SK-N-SH (cell line): ENCODE measurements at places on chromosomes 2 and 18. TPM values are rescaled to one million over a fixed set of nuclear protein-coding genes. Genes with fewer than 3 reads are reported as not detected.

DNA sequence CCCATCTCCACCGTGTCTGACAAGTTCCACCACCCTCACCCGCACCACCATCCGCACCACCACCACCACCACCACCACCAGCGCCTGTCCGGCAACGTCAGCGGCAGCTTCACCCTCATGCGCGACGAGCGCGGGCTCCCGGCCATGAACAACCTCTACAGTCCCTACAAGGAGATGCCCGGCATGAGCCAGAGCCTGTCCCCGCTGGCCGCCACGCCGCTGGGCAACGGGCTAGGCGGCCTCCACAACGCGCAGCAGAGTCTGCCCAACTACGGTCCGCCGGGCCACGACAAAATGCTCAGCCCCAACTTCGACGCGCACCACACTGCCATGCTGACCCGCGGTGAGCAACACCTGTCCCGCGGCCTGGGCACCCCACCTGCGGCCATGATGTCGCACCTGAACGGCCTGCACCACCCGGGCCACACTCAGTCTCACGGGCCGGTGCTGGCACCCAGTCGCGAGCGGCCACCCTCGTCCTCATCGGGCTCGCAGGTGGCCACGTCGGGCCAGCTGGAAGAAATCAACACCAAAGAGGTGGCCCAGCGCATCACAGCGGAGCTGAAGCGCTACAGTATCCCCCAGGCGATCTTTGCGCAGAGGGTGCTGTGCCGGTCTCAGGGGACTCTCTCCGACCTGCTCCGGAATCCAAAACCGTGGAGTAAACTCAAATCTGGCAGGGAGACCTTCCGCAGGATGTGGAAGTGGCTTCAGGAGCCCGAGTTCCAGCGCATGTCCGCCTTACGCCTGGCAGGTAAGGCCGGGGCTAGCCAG is 1.2 kb downstream of the ONECUT2 start:
- H3K27ac ChIP-seq: no peak overlapping the region
- no peak overlapping the region; the same call in none of the 2 replicates for H3K4me3 ChIP-seq
- peaks cover 35% of the 10 kb centered on the region; the same call in 1 of the 2 replicates for H3K27me3 ChIP-seq

DNA sequence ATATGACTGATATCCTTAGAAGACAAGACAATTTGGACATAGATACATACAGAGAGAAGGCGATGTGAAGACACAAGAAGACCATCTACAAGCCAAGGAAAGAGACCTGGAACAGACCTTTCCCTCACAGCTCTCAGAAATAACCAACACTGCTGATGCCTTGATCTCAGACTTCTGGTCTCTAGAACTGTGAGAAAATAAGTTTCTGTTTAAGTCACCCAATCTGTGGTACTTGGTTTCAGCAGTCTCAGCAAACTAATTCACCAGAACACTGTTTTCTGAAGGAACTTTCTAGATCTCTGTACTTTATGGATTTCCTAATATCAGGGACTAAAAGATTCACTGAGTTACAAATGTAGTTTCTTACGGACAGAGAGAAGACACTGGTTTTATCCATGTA is 58.8 kb downstream of the NAB1 start:
- no peaks in the 10 kb centered on the region for H3K4me1 ChIP-seq
- H3K27ac ChIP-seq: no peak overlapping the region
- DNase-seq: no peak
- no peaks in the 10 kb centered on the region for H3K36me3 ChIP-seq
- H3K27me3 ChIP-seq: no peaks in the 10 kb centered on the region; the same call in 1 of the 2 replicates

GRCh38 chr2:237223201-237223861 is 137.6 kb downstream of the COPS8 start:
- H3K27ac ChIP-seq: peak overlapping the region; percentile 82; the same call in 1 of the 2 replicates
- no peaks in the 10 kb centered on the region for H3K27me3 ChIP-seq
- H3K4me3 ChIP-seq: no peak overlapping the region
- no peak for DNase-seq
- peaks cover 63% of the 10 kb centered on the region for H3K4me1 ChIP-seq

DNA sequence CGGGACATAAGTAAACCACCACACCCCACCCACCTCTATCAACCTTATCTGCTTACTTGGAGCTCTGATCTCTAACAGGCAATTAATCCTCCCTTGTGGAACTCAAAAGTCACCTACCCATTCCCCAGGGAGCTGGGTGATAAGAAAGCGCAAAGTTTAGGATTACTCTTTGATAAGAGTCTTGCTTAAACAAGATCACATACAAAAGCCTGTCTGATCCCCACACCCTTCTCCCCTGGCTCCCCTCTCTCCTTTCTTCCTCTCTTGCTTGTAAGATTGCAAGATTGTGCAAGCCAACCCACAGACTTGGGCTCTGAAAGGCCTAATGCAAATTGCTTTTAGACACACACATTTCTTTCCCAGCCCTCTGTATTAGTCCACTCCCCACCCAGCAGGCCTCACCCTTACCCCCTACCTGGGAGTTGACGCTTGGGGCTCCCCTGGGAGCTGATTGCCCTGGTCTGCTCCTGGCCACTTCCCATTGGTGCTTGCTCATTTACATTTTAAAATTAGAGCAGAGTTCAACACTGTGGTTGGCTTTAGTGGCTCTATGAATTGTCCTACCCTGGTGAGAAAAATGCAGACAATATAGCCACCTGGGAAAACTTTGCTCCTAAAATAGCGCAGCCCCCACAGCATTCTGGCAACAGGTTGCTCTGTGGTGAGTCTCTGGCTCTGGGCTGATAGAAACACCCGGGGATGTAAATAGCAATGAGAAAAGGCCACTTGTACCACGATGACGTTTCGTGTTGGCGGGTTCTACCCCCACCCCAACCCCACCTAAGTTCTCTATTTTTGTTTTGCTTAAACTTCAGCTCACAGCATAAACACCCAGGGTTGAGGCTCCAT is 92.8 kb upstream of the MSH2 start:
- peak overlapping the region; percentile 87; the same call in 1 of the 2 replicates for H3K27ac ChIP-seq
- no peak for DNase-seq
- H3K36me3 ChIP-seq: no peaks in the 10 kb centered on the region
- no peaks in the 10 kb centered on the region; the same call in 1 of the 2 replicates for H3K4me1 ChIP-seq

The IL36G gene
- not detected in 2 replicates for polyA plus RNA-seq

The MRPS5 gene
- 32.8 and 40.4 TPM in 2 replicates for polyA plus RNA-seq

The GKN2 gene
- not detected in 2 replicates for polyA plus RNA-seq

- H3K36me3 ChIP-seq: peaks cover 80% of the 10 kb centered on the region
- H3K4me3 ChIP-seq: no peak overlapping the region
- DNase-seq: no peak
- H3K4me1 ChIP-seq: no peaks in the 10 kb centered on the region; the same call in 1 of the 2 replicates
- peak overlapping the region; percentile 18; the same call in 1 of the 2 replicates for H3K27ac ChIP-seq
- no peaks in the 10 kb centered on the region for H3K27me3 ChIP-seq
Measured at GRCh38 chr18:42045346-42045745, 90.3 kb downstream of the PIK3C3 start.

GRCh38 chr2:202169131-202169530 is 69.3 kb downstream of the SUMO1 start:
- no peaks in the 10 kb centered on the region for H3K36me3 ChIP-seq
- no peak for DNase-seq
- H3K4me1 ChIP-seq: no peaks in the 10 kb centered on the region
- no peaks in the 10 kb centered on the region for H3K27me3 ChIP-seq

The NXPH2 gene
- polyA plus RNA-seq: not detected in 2 replicates

DNA sequence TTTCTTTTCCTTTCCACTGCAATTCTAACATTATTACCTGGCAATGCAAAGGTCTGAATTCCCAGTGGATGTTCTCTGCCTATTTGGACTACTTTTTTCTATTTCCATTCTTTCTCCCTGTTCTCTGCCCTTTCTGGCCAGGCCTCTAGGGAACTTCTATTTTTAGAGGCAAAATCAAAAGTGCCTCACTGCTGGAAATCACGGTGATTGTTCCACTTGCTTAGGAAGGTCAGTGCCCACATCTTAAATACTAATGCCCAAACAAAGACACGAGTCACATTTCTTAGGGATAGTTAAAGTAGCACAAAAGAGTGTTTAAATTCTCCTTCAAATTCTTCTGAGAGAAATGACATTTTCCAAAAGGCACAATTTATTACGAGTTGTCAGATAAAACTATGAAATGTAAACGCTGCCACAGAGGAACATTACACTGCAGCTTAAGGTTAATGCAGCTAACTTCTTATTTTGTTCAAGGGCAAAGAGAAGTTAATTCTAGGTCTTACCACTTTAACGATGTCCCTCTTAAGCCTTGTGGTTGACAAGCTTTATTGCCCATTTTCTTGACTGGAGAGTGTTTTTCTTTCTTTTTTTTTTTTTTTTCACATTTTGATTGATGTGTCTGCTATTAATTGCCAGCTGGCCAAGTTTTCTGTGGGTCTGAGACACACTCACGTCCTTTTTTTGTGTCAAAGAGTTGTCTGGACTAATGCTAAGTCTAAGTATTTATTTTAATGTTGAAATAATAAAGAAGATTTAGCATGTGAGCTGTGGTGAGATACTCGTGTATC is 34.7 kb downstream of the ST6GAL2 start:
- H3K36me3 ChIP-seq: no peaks in the 10 kb centered on the region
- H3K4me1 ChIP-seq: no peaks in the 10 kb centered on the region
- DNase-seq: no peak
- H3K27ac ChIP-seq: no peak overlapping the region; the same call in 1 of the 2 replicates
- no peaks in the 10 kb centered on the region for H3K27me3 ChIP-seq

GRCh38 chr18:80179857-80180558 is 67.3 kb downstream of the PARD6G start:
- no peaks in the 10 kb centered on the region for H3K27me3 ChIP-seq
- no peak for DNase-seq
- no peaks in the 10 kb centered on the region for H3K4me1 ChIP-seq
- H3K27ac ChIP-seq: no peak overlapping the region
- no peaks in the 10 kb centered on the region for H3K36me3 ChIP-seq
- no peak overlapping the region for H3K4me3 ChIP-seq

- H3K27me3 ChIP-seq: peaks cover 19% of the 10 kb centered on the region; the same call in 1 of the 2 replicates
- no peaks in the 10 kb centered on the region for H3K36me3 ChIP-seq
- peaks cover 13% of the 10 kb centered on the region; the same call in 1 of the 2 replicates for H3K4me1 ChIP-seq
- no peak for DNase-seq
Measured at GRCh38 chr2:121212661-121213325, 72.2 kb downstream of the TFCP2L1 start.

DNA sequence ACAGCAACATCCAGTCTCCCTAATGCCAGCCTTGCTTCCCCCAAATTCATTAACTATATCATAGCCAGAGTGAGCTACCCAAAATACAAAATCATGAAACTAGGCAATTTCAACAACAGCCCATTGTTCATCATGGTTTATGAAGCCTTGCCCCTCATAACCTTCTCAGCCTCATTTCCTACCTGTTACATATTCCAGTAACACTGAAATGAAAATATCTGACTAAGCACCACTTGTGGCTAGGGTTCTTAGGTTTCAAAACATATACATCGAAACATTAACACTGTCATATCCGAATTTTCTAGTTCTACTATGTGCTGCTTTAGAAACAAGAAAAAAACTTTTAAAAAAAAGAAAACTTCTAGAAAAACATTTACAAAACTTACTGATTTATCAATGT is 59.5 kb downstream of the ATAD2B start:
- DNase-seq: no peak
- no peak overlapping the region for H3K27ac ChIP-seq
- peaks cover 55% of the 10 kb centered on the region for H3K36me3 ChIP-seq
- no peaks in the 10 kb centered on the region for H3K27me3 ChIP-seq

The C2orf78 gene
- 0.02 and 0.06 TPM in 2 replicates for polyA plus RNA-seq

GRCh38 chr18:26863921-26864497 is 1.5 kb downstream of the AQP4 start:
- no peak for DNase-seq
- H3K27me3 ChIP-seq: peaks cover 7% of the 10 kb centered on the region; the same call in 1 of the 2 replicates
- no peak overlapping the region for H3K27ac ChIP-seq

GRCh38 chr18:29712785-29713184 is 1329.8 kb downstream of the DSC3 start:
- no peak for DNase-seq
- peaks cover 7% of the 10 kb centered on the region; the same call in 1 of the 2 replicates for H3K4me1 ChIP-seq
- no peaks in the 10 kb centered on the region for H3K36me3 ChIP-seq
- H3K4me3 ChIP-seq: no peak overlapping the region
- no peaks in the 10 kb centered on the region for H3K27me3 ChIP-seq
- H3K27ac ChIP-seq: peak overlapping the region; percentile 22; the same call in 1 of the 2 replicates

The ELOA2 gene
- polyA plus RNA-seq: not detected in 2 replicates

DNA sequence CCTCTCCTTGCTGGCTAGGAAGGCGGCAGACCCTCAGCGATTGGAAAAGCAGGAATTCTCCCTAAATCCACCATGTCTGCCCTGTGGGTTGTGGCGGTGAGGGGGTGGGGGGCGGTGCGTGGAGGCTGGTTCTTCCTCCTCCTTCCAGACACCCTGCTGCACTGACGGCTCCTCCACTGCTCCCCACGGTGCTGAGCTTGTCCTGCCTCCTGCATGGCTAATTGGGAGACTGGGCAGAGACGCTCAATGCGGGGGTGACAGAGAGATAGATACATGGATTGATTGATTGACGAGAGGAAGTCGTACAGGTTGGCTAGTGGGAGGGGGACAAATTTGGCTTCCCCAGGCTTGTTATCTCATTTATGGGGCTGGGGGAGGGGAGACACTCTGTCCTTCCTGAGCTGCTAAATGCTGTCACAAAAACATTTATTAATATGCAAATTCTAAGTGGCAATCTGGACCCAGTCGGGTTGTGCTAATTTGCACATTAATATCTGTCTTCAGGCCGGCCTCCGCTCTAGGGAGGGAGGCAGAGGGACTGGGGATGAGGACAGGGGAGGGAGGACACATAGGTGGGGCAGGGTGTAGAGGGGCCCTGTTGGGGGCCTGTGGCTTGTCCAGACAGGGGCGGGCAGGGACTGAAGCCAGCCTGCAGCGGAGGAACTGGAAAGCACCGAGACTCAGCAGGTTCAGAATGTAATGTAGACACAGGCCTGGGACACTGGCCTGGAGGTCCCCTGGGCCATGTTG is 181.6 kb downstream of the CELF4 start:
- H3K4me3 ChIP-seq: no peak overlapping the region
- no peak for DNase-seq
- H3K4me1 ChIP-seq: no peaks in the 10 kb centered on the region

DNA sequence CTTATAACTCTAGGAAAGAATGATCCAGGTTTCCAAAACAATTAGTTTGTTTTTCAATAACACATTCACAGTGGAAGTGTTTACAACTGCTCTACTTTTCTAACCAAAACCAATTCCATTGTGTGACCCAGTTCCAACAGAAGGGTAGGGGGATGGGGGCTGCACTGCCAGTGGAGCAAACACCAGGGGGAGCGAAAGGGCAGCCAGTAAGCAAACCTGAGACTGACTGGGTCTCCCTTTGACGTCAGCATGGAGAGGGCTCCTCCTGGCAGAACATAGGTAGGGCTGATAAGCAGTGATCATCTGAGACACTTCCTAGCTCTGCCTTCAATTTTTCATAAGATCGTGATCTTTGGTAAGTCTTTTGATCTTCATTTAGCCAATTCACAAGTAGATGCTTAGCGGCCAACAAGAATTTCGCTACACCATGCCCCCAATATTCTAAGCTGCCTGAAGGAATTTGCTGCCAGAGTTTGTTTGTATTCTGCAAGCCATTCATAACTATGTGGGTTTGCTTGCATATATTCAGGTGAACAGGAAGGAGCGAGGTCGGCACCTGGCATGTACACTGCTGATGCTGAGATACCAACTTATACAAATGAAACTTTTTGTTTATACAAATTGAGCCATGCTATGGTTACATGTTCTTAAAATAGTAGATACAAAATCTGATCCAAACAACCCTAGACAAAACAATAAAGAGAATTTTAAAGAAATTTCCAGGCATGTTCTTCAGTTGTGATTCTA is 45.9 kb downstream of the ST6GAL2 start:
- no peak overlapping the region for H3K4me3 ChIP-seq
- DNase-seq: peak; percentile 68
- H3K27ac ChIP-seq: no peak overlapping the region
- no peaks in the 10 kb centered on the region for H3K27me3 ChIP-seq
- no peaks in the 10 kb centered on the region for H3K36me3 ChIP-seq
- no peaks in the 10 kb centered on the region for H3K4me1 ChIP-seq

GRCh38 chr2:17756668-17757067 is 2.7 kb downstream of the GEN1 start:
- H3K36me3 ChIP-seq: peaks cover 12% of the 10 kb centered on the region
- no peaks in the 10 kb centered on the region for H3K27me3 ChIP-seq
- no peak overlapping the region for H3K4me3 ChIP-seq
- DNase-seq: no peak
- H3K27ac ChIP-seq: no peak overlapping the region; the same call in 1 of the 2 replicates

The SKOR2 gene
- polyA plus RNA-seq: not detected in 2 replicates
